ENCODE measurements at places on chromosomes 12 and 14.

- no peak for DNase-seq
These were observed 67.8 kb upstream of the CAPRIN2 start for GRCh38 chr12:30822385-30823155.

DNA sequence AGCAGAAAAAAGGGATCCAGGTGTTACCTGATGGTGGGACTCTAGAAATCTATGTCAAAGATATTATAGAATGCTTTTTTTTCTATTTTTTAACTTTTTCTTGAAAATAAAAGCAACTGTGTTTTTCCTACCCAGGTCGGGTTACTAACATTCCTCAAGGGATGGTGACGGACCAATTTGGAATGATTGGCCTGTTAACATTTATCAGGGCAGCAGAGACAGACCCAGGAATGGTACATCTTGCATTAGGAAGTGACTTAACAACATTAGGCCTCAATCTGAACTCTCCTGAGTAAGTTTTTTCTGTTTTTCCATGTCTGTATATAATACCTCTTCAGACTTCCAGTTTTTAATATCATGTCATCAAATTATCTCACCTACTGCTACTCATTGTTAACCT, 27.6 kb upstream of the KCNMB4 start:
- no peak for DNase-seq

- DNase-seq, result no peak
These were observed 325.2 kb upstream of the RGS6 start for GRCh38 chr14:71607056-71607455.

DNA sequence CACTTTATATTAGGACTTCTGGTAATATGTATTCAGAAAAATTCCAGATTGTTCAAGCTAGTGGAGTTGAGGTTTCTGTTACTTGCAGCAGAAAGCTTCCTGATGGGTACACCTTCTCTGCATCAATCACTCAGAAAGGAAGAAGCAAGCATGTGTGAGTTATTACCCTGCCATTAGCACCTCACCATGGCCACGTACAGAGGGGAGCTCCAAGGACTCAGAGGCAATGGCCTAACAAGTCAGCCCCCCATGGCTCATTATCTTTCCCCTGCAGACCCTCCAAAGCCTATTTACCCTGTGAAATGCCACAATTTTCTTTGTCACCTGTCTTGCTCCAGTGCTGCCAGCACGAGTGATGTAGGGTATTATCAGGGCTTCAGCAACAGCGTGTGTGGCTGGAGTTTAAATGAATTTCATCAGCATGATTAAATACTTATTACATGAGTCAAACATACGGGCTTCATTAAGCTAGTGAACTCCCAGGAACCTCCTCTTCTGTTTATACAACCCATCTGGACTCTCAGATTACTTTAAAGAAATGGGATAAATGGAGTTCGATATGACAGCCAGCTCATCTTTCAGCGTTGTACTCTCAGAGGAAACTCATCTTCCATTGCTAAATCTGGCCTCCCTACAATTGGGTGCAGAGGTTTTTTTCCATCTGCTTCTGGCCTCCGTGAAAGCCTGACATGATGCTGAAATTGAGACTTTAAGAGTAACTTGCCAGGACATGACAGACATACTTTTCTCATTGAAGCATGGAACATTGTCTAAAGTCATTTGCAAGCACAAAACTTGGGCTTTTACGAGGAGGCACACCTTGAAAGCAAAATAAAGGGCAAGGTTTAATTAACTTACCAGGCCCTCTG, 135.9 kb downstream of the TMEM30B start:
- DNase-seq, result no peak

- no peak for DNase-seq
These were observed 10.8 kb downstream of the ITPK1 start for GRCh38 chr14:93104961-93105360.

DNA sequence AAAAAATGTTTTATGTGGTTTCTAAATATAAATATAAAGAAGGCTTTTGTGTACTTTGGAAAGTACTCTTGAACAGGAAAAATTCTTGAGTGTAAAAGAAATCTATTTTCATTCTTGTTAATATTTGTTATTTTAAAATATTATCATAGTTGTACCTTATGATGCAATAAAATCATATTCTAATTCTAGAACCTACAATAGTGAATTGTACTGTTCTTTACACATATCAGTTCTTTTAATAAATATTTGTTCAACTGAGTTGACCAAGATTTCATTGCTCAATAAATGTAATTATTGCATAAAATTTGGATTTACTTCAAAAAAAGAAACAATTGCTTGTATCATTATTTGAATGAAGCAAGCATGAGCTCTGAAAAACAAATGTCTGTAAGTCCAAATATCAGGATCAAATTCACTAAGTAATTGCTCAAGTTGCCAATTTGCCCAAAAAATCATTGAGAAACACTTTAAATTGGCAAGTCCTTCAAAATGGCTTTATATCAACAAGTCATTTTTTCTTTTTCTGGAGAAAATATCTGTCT, 191.6 kb upstream of the SLC16A7 start:
- DNase-seq, result no peak

DNA sequence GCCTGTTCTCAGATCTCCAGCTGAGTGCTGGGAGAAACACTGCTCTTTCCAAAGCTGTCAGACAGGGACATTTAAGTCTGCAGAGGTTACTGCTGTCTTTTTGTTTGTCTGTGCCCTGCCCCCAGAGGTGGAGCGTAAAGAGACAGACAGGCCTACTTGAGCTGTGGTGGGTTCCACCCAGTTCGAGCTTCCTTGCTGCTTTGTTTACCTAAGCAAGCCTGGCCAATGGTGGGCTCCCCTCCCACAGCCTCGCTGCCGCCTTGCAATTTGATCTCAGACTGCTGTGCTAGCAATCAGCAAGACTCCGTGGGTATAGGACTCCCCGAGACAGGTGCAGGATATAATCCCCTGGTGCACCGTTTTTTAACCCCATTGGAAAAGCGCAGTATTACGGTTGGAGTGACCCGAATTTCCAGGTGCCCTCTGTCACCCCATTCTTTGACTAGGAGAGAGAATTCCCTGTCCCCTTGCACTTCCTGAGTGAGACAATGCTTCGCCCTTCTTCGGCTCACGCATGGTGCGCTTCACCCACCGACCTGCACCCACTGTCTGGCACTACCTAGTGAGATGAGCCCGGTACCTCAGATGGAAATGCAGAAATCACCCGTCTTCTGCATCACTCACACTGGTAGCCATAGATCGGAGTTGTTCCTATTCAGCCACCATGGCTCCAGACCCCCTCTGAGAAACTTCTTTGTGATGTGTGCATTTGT, 650.3 kb upstream of the ALG10B start:
- no peak for DNase-seq

DNA sequence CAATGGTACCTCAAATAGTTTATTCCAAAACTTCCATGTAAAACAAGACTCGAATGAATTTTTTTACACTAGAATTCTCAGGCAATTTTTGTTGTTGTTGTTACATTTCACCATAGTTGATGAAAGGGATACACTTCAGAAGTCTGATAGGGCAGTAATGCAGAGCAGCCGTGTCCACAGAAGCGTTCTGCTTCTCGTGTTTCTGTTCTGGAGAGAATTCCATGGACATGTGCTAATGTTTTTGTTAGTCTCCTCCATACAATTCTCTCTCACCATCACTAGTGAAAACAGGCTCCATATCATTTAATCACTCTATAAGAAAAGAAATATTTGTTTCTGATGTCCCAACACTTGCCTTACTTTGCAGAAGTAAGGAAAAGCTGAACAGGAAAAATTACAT, 606.1 kb downstream of the SLC16A7 start:
- DNase-seq, result no peak

DNA sequence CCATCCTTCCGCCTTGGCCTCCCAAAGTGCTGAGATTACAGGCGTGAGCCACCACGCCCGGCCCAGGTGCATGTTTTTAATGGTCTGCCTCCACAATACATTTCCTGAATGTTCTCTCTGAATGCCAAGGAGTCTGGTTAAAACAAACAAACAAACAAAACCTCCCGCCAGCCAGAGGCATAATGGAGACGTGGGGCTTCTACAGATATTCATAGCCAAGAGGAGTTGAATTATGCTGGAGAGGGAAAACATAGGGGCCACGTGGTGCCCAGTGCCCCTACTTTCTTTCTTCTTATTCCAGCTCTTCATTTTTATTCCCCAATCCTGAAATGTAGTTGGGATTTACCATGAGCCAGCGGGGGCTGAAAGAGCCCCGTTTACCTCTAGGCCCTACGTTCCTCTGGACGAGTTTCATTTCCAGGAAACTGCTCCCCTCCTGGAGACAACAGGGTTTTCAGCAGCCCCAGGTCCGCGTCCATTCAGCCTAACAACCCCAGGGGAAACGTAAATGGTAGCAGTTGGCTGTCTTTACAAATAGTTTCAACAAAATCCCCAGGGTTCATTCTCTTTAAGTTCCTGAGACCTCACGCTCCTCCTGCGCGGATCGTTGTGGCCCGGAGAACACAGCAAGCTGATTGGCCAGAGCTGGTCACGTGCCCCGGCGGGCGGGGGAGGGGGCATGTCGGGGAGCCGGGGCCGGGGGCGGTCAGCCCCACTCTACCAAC, 108.5 kb upstream of the ESRRB start:
- DNase-seq, result no peak

DNA sequence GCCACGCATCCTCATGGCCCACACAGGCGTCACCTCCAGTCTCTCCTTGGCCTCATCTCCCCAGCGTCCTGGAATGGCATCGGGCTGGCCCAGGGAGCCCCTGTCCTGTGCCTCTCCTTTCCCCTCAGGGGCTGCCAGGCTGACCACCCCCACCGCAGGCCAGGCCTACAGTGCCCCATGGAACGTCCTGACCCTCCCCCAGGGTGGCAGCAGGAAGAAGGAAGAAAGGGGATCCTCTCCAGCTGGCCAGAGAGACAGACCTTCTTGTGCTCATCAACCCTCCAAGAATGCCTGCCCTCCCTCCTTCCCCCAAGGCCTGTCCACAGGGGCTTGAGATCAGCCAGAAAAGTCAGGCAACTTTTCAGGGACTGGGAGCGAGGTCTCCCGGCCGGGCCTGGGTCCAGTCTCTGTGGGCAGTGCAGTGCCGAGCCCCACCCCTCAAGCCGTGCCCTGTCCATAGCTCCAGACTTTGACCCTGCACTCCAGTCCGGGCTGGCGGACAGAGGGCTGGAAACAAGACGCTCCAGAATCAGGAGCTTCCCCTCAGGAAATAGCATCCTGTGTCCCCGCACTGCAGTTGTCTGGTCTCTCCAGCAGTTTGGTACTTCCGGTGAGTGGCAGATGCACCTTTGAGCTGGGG, at the start of gene DAO:
DAO (plus strand) TSS at position 478 of the 640 bp plus-strand sequence. CDS start 4,915 bp downstream, outside the sequence.
- no peak for DNase-seq

DNA sequence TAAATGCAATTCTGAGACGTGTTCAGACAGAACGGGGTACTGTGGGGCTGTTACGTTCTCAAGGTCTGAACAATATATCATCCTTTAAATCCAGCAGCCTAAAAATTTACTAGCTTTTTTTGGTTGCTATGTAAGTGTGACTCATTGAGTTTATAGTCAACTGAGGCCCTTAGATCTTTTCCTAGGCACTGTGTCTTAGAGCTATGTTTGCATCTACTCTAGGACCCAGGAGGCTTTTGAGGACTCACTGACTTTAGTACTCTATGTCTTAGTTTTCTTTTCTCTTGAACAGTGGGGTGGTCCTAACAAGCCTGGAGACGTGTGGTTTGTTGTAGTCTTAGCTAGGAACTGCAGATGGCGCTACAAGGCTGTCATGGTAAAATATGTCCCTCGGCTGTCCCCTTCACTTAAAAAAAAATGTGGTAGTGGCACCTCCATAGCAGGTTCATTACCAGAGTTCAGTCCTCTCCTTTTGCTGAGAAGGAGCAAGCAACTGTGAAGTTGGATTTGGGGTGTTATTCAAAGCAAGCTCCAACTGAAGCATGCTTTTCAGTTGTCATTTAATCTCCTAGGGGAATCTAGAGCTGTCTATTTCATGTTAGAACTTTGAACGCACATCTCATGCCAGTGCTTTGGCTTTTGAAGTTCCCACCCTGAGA, 8.7 kb upstream of the SPATS2 start:
- peak; percentile 90 for DNase-seq

DNA sequence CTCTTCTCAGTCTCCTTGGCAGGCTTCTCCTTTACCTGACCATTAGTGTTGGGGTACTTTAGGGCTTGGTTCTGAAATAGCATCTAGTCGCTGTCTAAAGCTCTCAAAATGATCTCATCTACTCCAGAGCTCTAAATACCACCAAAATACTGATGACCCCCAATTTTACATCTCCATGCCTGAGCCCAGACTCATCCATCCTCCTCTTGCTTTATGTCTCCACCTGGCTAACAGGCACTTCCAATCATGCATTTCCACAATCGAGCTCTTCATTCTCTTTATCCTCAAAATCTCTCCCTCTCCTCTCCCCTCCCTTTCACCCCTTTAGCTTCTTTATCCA, 40.5 kb upstream of the PTGR2 start:
- no peak for DNase-seq

DNA sequence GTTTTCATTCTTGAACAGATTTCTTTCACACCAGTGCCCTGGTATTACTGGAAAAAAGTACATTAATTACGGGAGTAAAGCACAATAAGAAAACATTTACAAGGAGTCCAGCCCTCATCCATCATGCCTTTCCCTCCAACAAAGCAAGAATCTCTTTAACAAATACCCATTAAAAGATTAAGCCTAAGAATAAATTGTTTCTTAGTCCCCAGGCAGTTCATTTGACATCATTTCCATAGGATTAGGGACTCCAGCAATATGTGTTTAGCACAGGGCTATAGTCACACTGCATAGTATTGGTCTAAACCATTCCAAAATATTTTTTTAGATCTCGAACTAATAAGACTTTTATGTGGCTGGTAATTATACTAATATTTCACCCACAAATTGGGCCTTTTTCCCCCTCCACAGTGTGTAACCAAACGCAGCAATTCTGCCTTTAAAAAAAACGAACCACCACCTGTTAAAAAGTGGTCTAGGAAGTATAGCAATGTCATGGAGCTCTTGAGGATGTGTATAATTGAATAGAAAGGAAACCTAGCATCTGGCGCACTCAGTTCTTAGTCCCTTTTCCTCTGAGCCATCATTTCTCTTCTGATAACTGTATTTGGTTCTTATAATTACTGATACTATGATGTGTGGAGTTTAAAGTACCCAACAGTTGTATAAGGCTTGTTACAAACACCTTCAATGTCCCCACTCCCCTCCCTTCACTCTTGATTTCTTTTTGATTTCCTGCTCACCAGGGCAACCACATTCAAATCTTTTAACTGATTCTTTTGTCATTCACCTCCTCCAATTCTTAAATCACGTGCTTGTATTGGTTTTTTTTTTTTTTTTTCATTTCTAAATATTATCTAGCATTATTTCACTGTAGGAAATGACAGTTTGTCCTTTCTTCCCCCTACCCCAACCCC, 138.7 kb downstream of the ETV6 start:
- DNase-seq, result no peak

- no peak for DNase-seq
These were observed 739.2 kb downstream of the VRK1 start for GRCh38 chr14:97536421-97536820.

GRCh38 chr12:67573566-67573965, 75.0 kb upstream of the DYRK2 start:
- no peak for DNase-seq
